DMS79 treated with DMSO at 0.1 percent for 48 hours (cell line): ENCODE measurements at places on chromosomes 1 and 21.

- DNase-seq = no peak
Measured at GRCh38 chr1:113616156-113616555, 143.1 kb downstream of the PHTF1 start.

GRCh38 chr1:164659621-164660411 is 100.8 kb downstream of the PBX1 start:
- DNase-seq = peak; percentile 47

GRCh38 chr1:151837197-151837596 is 2.4 kb downstream of the C2CD4D start:
- DNase-seq = no peak

- no peak for DNase-seq
Measured at GRCh38 chr1:56922507-56922906, 43.3 kb downstream of the C8B start.

GRCh38 chr1:214808845-214809460 is 206.0 kb downstream of the CENPF start:
- DNase-seq = no peak

- no peak for DNase-seq
Measured at GRCh38 chr21:40186045-40186444, 318.8 kb downstream of the PCP4 start.
